ENCODE measurements at places on chromosomes 12 and 14. TPM values are rescaled to one million over a fixed set of nuclear protein-coding genes. Genes with fewer than 3 reads are reported as not detected.

Gene HSP90AA1
- total RNA-seq, result 570 TPM

GRCh38 chr12:106342397-106343213 is 14.9 kb upstream of the POLR3B start:
- peak; percentile 77 for DNase-seq

DNA sequence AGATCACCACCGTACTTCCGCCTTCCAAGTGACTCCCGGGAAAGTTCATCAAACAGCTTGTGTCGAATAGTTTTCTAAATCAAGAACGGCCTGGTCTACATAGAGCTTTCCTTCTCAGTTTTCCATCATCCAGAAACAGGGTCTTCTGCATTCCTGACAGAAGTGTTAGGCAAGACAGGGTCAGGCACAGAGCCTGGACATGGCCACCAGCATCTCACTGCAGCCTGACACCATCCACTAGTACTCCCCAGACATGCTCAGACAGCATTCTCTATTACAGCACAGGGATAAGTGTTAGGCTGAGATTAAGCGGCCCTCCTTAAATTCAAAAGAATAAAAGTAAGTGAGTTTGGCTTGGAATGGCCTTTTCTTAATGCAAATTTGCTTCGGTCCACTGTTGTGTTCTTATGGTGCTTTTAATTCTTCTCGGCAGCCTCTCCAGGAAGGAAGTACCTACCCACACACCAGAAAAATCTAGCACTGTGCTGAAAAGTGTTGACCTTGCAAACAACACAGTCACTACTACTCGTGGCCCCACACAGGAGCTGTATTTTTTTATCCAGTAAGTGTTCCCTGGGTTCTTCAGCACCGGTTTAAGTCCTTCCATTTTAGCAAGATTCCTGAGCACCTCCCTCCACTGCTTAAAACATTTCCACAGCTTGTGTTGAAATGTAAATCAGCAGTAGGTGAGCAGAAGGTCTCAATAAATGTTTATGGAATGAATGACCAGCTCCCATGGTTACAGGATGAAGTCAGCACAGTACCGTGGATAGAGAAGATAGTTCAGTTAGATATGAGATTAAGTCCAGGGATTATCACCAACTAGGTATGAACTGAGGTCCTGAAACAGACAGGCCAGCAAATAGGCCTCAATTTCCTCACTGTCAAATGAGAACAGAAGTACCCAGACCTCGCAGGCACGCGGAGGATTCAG is 44.1 kb downstream of the SETD3 start:
- DNase-seq, result peak; percentile 56

GRCh38 chr14:87014856-87015255 is 978.1 kb downstream of the GALC start:
- no peak for DNase-seq

Gene FAM186B
- 0.08 TPM for total RNA-seq

DNA sequence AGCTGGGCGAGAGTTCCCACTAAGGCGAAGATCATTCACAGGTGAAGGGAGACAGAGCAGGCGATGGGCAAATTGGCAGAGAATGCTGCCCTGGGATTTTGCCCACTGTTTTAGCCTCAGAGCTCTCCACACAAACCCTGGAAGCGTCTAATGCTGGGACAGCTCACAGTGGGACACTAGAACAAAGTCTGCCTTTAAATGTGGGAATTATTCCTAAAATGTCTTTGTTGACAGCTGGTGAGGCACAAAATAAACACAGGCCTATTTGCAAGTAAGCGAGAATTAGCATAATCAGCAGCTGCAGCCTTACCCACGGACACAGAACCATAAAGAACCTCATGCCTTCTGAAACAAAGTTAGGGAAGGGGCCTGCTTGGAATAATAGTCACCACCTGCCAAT is 824.5 kb downstream of the AACS start:
- DNase-seq, result no peak

Gene ZFP36L1
- 131 TPM for total RNA-seq

Gene CFAP251
- 1.6 TPM for total RNA-seq

Gene SLC6A13
- not detected for total RNA-seq

Gene RPL10L
- not detected for total RNA-seq

DNA sequence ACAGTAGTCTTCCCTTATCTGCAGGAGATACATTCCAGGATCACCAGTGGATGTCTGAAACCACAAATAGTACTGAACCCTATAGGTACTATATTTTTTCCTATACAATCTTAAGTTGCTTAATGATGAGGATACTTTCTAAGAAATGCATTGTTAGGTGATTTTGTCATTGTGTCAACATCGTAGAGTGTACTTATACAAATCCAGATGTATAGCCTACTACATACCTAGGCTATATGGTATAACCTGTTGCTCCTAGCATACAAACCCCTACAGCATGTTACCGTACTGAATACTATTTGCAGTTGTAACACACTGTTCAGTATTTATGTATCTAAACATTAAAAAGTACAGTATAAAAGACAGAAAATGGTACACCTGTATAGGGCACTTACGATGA is 165.9 kb downstream of the SLC35F4 start:
- DNase-seq, result no peak

DNA sequence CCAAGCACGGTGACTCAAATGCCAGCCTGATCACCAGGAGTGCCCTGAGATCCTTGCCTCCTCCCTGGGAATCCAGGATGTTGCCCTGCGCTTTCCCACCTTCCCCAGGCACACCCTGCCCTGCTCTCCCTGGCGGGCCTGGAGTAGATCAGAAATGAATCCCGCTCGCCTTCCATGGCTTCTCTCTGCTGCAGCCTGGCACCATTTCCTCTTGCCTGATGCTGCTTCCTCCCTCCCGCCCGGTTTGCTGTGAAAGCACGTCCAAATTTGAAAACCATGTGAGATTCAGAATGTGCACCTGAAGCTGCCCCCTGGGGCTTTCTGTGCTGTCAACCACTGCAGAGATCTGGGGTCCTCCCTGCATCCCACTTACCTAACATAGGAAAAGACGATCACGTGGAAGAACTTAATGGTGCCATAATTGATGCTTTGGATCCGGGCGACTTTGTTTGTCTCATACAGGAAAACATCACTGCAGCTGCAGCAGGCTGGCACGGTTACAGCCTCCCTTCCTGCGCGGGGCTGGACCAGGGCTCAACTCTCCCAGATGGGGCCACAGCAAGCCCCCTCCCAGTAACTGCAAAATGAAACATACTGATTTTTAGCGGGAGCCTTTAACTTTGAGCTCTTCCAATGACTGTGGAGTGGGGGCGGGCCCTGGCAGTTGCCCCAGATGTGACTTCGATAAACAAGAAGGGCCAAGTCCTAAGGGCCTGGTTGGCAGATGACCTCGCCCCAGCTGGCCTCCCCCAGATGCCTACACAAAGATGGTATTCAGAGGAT is 24.9 kb upstream of the C12orf76 start:
- no peak for DNase-seq

DNA sequence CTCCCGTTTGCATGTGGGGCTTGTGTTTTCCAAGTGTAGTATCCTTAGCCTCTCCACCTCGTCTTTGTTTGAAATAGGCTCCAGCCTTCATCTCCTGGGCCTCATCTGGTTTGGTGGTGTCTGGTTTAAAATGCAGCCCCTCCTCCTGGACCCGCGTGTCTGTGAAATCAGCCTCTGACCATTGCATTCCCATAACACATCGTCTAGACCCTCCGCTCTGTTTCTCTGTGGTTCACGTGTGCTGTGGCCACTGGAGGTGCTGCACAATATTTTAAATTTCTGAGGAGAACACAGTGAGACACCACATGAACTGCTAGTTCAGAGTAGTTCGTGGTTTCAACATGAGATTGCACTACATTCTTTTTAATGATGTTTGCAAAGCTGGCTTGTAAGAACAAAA is 35.6 kb downstream of the UBE3B start:
- no peak for DNase-seq

- DNase-seq, result no peak
Measured at GRCh38 chr12:87469295-87469694, 559.9 kb downstream of the C12orf50 start.

GRCh38 chr12:46835785-46836184 is 10.0 kb upstream of the SLC38A4 start:
- no peak for DNase-seq

- DNase-seq, result no peak
Measured at GRCh38 chr12:90757957-90758356, 197.0 kb downstream of the CCER1 start.
